ENCODE measurements at places on chromosomes 4 and X. TPM values are rescaled to one million over a fixed set of nuclear protein-coding genes. Genes with fewer than 3 reads are reported as not detected.

SOD3 gene
- 22.9 TPM for total RNA-seq

FAM184B gene
- not detected for total RNA-seq

DNA sequence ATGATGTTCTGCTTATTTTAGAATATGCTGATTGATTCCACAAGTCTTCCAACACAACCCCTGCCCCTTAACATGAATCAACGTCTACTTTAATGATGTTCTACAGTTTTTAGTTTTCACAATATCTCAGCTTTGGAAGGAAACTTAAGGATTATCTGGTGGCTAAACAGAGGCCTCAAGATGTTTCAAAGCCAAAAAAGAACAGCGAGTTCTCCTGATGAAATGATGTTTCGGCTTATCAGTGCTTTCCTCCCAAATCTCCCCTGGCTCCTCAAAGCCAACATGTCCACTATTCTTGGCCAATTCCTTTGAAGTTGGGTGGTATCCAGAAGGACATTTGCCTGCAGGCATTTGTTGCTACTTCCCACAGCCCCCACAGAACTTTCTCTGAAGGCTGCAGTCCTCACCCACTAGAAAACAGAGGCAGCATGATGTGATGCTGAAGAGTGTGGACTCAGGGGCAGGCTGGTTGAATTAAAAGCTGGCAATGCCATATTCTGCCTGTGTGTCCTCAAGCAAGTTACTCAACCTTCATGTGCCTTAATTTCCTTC lies 87.3 kb downstream of the ADGRG4 start:
- no peaks in the 10 kb centered on the region for H3K4me1 ChIP-seq
- peaks cover 2% of the 10 kb centered on the region for H3K27me3 ChIP-seq
- DNase-seq = no peak
- H3K27ac ChIP-seq = no peak overlapping the region

- H3K27ac ChIP-seq = no peak overlapping the region
- DNase-seq = no peak
- H3K4me1 ChIP-seq = peaks cover 13% of the 10 kb centered on the region
- H3K4me3 ChIP-seq = no peak overlapping the region
- H3K27me3 ChIP-seq = no peaks in the 10 kb centered on the region
These were observed 156.0 kb upstream of the GALNT7 start for GRCh38 chr4:173012608-173013007.

DNA sequence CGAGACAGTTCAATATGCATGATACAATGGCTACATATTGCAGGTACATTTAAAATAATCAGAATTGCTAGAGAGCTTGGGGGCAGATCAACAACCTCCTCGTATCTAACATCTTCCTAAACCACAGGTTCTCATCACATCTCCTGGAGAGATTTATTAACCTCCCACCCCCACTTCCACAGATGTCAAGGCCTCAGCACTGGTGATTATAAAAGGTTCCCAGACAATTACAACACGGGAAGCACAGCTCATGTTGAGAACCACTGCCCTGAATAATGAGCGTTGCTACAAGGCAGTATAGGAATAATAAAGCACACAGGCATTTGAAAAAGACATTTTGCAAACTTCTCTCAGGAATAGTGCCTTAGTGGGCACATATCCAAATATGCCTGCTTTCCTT lies 42.8 kb downstream of the ELOVL6 start:
- no peaks in the 10 kb centered on the region for H3K36me3 ChIP-seq
- peaks cover 13% of the 10 kb centered on the region for H3K4me1 ChIP-seq
- H3K27me3 ChIP-seq = no peaks in the 10 kb centered on the region
- no peak overlapping the region for H3K4me3 ChIP-seq
- no peak for DNase-seq

- peak overlapping the region; percentile 76 for H3K27ac ChIP-seq
- H3K4me3 ChIP-seq = no peak overlapping the region
- H3K36me3 ChIP-seq = no peaks in the 10 kb centered on the region
- no peak for DNase-seq
- peaks cover 13% of the 10 kb centered on the region for H3K4me1 ChIP-seq
These were observed 235.8 kb downstream of the RBMX2 start for GRCh38 chrX:130637591-130637990.

- H3K27me3 ChIP-seq = no peaks in the 10 kb centered on the region
- H3K36me3 ChIP-seq = no peaks in the 10 kb centered on the region
- H3K4me3 ChIP-seq = no peak overlapping the region
These were observed 319.6 kb upstream of the BMP3 start for GRCh38 chr4:80710748-80711451.

DNA sequence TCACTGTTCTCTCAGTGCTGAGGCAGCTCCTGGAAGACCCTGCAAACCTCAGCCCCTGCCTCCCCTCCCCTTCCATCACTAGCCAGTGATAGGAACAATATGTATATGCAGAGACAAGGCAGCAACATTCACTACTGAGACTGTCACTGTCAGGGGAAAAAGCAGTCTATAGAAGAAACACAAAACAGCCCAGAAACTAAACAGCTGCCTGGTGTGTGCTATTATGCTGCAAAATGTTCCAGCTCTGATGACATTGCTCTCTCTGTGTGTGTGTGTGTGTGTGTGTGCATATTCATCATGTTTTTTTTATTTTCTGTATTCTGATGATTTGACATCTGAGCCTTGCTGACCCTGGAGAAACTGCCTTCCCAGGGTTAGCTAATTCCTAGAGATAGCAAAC lies 147.2 kb downstream of the SPATA18 start:
- no peaks in the 10 kb centered on the region for H3K36me3 ChIP-seq
- no peak overlapping the region for H3K27ac ChIP-seq
- no peak overlapping the region for H3K4me3 ChIP-seq
- H3K4me1 ChIP-seq = peaks cover 12% of the 10 kb centered on the region

DNA sequence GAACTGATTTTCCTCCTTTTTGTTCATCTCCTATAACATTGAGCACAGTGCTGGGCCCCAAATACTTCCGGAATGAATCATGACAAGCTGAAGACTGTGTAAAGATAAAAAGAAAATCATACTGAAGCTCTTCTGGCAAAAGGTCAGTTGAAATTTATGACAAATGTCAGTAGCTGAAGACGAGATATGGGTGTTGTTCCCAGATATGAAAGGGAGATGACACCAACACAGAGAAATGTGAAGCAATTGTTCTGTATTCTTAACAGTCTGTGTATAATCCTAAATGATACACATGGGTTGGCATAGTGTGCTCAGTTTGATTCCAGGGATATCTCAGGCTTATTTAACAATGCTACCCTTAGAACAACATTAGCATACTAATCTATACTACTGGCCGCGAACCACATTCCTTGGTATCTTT lies 170.5 kb upstream of the PITX2 start:
- H3K4me1 ChIP-seq = no peaks in the 10 kb centered on the region
- H3K27ac ChIP-seq = no peak overlapping the region
- DNase-seq = no peak
- H3K27me3 ChIP-seq = peaks cover 31% of the 10 kb centered on the region
- H3K36me3 ChIP-seq = no peaks in the 10 kb centered on the region

Measured in chondrocyte (in vitro differentiated cells).